Suppressor macrophage (primary cell): ENCODE measurements at places on chromosomes 2 and 18.

DNA sequence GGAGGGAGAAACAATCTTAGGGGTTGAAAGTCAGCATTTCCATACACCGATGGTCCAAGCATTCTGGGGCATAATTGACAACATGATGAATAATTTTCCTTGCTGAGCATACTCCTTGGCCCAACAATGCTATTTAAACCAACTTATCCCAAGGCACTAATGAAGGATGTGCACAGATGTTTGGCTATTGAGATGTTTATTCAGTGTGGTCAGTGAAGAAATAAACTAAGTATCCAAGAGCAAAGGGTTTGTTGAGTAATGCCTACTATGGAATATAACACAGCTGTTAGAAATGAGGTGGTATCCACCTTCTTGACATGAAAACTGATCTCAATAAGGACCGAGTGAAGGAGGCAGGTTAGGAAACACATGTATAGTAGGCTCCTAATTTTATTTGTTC is 53.9 kb upstream of the RAB6D start:
- DNase-seq = no peak

DNA sequence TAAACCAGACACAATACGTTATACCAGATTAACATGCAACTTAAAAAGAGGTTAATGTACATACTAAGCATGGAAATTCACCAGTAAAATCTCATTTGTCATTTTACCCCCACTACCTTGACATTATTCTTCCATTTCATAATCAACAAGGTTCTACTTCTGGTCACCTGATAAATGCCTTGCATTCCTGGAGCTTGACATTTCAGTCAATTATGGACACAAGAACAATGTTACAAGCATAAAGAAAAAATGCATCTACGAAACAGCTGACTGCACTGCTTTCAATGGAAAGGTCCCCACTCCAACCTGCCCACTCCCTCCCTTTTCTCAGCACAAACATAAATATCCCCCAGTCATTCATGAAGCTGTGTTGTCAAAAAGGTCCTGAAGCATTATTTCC is 31.4 kb downstream of the ARL5A start:
- no peak for DNase-seq

DNA sequence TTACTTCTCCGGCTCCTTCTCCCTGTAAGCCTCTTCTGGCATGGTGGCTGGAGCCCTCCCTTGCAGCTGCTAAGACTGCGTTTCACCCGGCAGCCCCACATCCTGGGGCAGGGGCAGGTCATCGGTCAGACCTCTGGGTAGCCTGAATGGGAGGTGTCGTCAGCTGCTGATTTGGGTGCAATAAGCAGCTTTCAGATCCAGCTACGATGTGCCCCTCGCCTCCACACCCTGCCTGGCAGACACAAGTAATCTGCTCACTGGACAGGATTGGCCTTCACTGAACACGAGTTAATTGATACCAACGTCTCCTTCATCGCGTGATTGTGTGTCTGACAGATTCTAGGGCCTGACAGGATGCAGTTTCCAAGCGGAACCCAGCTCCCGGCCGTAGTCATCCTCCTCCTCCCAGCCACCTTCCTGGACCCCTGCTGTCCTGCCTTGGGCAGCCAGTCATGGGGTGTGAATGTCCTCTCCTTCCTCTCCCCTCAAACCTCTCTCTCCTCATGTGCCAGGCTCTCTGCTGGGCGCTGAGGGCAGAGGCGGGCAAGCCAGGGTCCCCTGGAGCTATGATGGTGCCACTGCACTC is 18.9 kb upstream of the PDIA6 start:
- no peak for DNase-seq

- DNase-seq = no peak
These were observed 15.9 kb upstream of the CHAC2 start for GRCh38 chr2:53751728-53752127.

DNA sequence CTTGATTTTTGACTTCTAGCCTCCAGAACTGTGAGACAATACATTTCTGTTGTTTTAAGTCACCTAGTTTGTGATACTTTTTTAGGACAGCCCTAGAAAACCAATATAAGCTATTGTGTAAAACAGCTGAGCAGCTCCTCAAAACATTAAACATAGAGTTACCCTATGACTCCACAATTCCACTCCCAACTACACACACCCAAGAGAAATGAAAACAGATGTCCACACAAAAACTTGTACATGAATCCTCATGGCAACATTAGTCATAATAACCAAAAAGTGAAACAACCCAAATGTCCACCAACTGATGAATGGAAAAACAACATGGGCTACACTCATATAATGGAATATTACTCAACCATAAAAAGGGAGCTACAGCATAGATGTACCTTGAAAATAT is 32.6 kb downstream of the TNS1 start:
- no peak for DNase-seq

DNA sequence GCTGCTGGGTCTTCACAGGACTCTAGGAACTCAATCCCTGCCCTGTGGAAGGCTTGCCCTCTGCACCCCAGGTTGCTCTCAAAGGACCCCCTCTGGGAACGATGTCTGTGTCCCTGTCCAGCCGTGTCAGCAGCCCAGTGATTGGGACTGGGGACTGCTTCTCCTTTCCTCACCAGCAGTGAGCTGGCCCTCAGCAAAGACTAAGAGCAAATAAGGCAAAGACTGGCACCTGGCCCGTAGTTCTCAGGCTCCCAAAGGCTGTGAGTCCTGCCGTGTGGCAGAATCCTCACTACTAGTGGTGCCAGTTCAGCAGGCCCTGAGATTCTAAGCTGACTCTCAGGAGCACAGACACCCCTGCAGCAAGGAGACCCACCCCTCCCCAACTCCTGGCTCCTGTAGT is 47.8 kb downstream of the TMEM163 start:
- DNase-seq = no peak

- DNase-seq = no peak
These were observed 153.2 kb upstream of the MYT1L start for GRCh38 chr2:2484301-2484700.

DNA sequence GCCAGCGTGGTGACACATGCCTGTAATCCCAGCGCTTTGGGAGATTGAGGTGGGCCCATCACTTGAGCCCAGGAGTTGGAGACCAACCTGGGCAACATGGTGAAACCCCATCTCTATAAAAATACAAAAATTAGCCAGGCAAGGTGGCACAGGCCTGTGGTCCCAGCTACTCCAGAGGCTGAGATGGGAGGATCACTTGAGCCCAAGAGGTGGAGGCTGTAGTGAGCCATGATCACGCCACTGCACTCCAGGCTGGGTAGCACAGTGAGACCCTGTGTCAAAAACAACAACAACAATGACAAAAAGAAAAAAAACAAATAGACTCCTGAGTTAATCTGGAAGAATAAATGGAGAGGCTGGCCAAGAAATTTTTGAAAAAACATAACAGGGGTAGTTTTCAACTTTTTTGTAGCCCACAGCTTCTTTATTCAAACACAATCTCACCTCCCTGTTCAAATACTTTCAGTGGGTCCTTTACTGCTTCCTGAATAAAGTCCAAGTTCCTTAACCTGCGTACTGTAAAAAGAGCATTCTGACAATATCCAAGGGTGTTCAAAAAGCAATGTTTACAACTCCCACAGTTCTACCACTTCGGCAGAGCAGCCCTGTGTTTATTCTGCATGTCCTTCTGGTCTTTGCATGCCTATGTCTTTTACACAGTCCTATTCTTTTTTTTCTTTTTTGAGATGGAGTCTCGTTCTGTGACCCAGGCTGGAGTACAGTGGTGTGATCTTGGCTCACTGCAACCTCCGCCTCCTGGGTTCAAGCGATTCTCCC is 53.5 kb downstream of the LRRFIP1 start:
- no peak for DNase-seq

DNA sequence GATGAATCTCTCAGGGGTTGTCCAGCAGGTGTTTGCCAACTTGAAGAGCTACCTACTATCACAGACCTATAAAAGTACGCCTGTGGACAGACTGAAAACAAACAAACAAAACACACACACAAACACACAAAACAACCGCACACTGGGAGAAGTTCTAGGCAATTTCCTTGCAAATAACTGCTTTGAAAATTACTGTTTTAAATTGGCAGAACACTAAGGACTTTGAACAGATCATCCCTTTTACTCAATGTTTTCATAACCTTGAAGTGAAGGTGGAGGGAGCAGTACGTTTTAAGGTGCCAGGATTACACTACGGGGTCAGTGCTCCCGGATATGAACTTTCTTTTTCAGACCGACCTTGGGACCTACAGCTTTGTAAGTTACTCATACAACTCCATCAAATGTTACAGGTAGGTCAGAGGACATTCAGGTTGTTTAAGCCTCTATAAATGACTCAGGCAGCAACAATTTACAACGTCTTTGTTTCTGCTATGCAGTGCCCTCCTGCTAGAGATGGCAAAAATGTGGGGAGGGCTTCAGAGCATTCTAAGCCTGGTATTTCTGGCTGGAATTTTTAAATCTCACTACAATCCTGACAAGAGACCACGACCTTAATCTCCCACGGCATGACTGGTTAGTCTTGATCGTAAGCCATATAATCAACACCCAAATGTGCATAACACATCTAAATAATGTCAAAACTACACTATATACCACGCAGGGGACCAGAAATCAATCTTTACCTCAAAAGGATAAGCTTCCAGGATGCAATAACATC is 1.4 kb upstream of the SLC20A1 start:
- DNase-seq = no peak

GRCh38 chr2:99096728-99097127 is 44.8 kb upstream of the C2orf15 start:
- no peak for DNase-seq

GRCh38 chr2:156321243-156321904 is 11.1 kb downstream of the NR4A2 start:
- DNase-seq = peak; percentile 34

GRCh38 chr2:101087638-101088037 is 63.5 kb downstream of the TBC1D8 start:
- DNase-seq = no peak

- no peak for DNase-seq
These were observed 57.7 kb downstream of the NBEAL1 start for GRCh38 chr2:203072371-203072770.

DNA sequence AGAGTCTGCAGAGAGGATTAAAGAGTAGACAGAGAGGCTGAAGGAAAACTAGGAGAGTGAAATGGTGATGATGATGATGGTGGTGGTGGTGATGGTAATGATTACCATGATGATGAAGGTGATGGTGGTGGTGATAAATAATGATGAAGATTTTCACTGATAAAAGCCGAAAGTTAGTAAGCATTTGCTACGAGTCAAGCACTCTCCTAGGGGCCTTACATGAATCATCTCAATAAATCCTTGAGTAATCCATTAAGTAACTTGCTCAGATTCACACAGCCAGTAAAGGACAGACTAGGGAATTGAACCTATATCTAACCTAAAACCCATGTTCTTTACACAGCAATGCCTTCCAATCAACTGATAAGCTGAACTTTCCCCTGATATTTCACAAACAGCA is 106.7 kb upstream of the PGAP1 start:
- no peak for DNase-seq

GRCh38 chr2:181673173-181673572 is 7.1 kb downstream of the NEUROD1 start:
- DNase-seq = no peak

DNA sequence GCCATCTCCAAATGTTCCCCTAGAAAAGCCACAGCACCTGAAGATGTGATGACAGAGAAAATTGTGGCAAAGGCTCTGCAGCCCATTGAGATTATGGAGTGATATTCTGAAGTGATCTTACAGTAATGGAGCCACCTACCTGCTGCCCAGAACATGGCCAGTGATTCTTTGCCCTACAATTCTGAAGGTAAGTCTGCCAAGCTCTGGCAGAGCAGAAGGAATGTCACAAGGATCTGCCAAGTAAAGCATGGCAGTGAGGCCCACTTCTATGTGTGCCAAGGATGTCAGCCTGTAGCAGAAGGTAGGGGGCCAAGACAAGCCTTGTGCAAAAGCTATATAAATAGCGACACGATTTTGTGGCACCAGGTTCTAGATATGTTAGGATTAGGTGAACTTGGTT is 155.1 kb downstream of the RND3 start:
- DNase-seq = no peak

- DNase-seq = no peak
These were observed 937.4 kb upstream of the NRXN1 start for GRCh38 chr2:51969347-51969746.

- DNase-seq = peak; percentile 27
These were observed 7.0 kb downstream of the CTIF start for GRCh38 chr18:48545757-48546321.

- no peak for DNase-seq
These were observed 177.8 kb downstream of the KIAA1328 start for GRCh38 chr18:37006742-37007141.

DNA sequence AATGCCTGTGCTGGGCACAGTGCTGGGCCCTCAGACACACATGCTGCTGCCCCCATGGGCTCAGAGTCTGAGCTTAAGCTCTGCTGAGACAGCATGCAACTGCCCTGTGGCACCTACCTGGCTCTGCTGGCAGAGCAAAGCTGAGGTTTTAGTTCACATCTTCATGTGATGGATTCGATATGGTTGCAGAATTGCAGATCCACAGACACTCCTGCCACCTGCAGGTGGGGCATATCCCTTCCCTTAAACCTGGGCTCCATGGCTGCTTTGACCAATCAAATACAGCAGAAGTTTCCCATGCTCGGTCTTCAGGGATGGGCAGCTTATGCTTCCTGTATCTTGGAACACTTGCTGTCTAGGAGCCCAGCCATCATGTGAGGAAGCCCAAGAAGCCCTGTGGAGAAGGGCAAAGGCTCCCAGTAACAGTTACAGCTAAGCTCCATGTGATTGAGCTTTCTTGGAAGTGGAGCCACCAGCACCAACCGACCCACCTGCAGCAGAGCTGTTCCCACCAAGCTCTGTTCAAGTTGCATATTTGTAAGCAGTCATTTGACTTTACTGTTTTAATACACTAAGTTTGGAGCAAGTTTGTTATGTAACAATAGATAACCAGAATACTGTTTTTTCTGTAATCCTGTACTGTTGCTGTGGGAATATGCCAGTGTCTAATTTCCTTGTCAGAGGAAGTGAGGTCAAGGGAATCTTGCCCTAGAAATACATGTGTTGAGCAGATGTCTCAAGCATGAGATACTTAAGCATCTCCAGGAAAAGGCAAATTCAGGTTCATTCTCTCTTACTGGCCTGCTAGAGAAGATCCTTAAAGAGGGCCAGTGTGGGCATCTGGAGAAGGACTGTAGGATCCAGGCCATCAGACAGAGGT is 79.3 kb downstream of the SH3RF3 start:
- no peak for DNase-seq

GRCh38 chr2:120764991-120765677 is 29.5 kb downstream of the GLI2 start:
- DNase-seq = no peak

- DNase-seq = no peak
These were observed 88.7 kb upstream of the EFEMP1 start for GRCh38 chr2:56012221-56012765.

GRCh38 chr2:43219383-43220228 is 6.8 kb downstream of the ZFP36L2 start:
- peak; percentile 89 for DNase-seq

- no peak for DNase-seq
These were observed 152.9 kb downstream of the LPIN1 start for GRCh38 chr2:11899264-11899818.

GRCh38 chr2:11305958-11306357 is 38.5 kb downstream of the ROCK2 start:
- peak; percentile 19 for DNase-seq
